ENCODE measurements at places on chromosomes 5 and 9.

DNA sequence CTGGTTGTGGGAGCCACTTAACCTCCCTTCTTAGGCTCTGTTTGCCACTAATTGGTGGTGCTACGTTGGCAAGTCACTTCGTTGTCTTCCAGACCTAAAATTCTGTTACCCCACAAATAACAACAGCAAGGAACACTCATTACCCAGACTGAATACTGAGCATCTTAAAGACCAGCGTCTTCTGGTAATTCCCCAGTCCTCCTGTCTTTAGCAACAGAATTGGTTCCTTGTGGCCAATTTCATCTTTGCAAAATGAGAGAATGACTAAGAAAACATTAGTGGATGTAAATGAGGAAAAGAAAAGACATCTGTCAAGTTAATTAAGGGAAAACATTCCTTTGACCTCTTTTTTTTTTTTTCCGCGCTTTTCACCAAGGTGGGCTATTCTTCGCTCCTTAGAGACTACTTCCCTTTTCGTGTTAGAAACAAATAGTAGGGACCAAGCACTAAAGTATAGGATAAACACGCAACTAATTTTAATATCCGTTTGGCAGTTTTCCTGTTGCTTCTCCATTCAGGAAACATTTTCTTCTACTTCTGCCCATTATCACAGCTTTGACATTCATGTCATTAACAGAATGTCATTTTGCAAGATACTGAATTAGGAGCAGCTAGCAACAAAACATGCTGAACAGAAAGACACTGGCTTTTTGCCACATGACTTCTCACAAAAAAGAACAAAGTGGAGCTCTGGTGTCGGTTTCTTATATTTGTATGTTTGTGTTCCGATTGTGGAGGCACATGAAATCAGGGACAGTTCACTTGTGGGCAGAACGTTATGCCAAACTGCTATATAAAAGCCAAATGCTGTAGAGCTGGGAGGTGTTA, 154.2 kb downstream of the CD180 start:
- DNase-seq = no peak

GRCh38 chr9:109313351-109313750, 7.5 kb downstream of the EPB41L4B start:
- DNase-seq = no peak

DNA sequence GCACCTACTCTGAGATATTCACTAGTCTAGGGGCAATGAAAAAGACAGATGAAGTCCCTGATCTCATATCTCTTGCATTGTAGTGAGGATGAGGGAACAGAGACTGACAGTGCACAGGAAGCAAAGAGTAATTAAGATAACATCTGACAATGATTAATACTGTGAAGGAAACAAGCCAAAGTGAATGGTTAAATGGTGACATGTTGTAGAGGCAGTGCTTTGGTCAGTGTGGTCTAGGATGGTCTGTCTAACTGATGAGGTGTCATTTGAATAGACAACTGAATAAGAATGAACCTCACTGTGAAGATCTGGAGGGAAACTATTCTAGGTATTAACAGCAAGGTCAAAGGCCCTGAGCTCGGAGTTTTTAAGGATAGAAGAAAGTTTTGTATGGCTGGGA, 333.3 kb upstream of the GRIA1 start:
- DNase-seq = no peak

GRCh38 chr9:35112257-35113020, 3.2 kb downstream of the ATOSB start:
- DNase-seq = no peak

- DNase-seq = no peak
Measured at GRCh38 chr5:137374110-137374714, 124.9 kb downstream of the SPOCK1 start.

- DNase-seq = no peak
Measured at GRCh38 chr5:122102825-122103224, 24.8 kb upstream of the LOX start.

GRCh38 chr5:27830546-27830945, 792.2 kb upstream of the CDH9 start:
- DNase-seq = no peak

- DNase-seq = no peak
Measured at GRCh38 chr9:116279230-116279629, 125.6 kb downstream of the PAPPA start.

DNA sequence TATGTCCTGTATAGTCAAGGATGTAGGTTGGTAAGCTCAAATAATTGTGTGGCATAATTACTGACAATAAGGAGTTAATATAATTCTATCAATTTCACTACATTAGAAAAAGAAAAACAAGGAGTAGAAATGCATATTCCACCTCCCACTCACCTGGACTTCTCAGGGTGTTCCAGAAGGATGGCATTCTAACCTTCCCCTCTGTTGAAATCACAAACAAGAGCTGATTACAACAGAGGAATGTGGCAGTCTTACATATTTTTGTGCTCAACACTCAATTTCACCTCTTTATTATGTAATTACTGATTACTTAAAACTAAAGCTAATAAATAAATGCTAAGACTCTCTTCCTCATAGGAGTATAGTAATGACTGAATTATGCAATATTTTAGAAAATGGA, 745.3 kb downstream of the DTWD2 start:
- no peak for DNase-seq
